ENCODE measurements at places on chromosomes 5 and 9. TPM values are rescaled to one million over a fixed set of nuclear protein-coding genes. Genes with fewer than 3 reads are reported as not detected.

The SKIC3 gene
- 68.1 TPM for total RNA-seq

The TUSC1 gene
- 6.2 TPM for total RNA-seq

The ZFYVE16 gene
- total RNA-seq: 14.4 TPM

The CCL28 gene
- total RNA-seq: 2.0 TPM

The GPR150 gene
- 0.19 TPM for total RNA-seq

The FOXD4L5 gene
- 0.09 TPM for total RNA-seq

- no peak for DNase-seq
Observed at GRCh38 chr5:88689668-88690408, 193.1 kb downstream of the MEF2C start.

GRCh38 chr5:55344392-55344992 is 36.7 kb downstream of the MTREX start:
- DNase-seq: peak; percentile 44

All from thymus (tissue), 14 donors.